Activated T-helper 1 cell treated with anti-CD3 and anti-CD28 coated beads, Interleukin-12 subunit alpha, Interleukin-12 subunit beta, Interleukin-2, Interleukin-4 antibody, amounts not matched to agents 30 ng/mL and 10 ng/mL and 1 ng/mL, durations not matched to agents 14 hours and 24 hours and 36 hours (primary cell): ENCODE measurements at places on chromosomes 5 and 9.

DNA sequence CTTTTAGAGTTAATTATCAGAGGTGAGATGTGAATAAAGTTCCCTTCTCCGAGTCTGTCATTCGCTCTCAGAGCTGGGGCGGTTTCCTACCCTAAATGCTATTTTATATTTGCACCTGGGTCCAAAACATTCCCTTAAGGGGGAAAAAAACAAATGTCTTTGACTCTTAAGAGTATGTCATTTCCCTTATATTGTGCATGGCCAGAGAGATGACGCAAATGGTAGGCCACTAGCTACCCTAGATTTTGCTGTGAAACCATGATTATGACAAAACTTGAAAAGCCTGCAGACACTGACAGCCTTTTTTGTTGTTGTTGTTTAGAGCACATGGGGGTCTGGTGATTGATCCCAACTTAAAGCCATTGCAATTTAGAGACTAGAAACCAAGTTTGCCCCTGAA, 12.8 kb downstream of the DAB2 start:
- no peak for DNase-seq

DNA sequence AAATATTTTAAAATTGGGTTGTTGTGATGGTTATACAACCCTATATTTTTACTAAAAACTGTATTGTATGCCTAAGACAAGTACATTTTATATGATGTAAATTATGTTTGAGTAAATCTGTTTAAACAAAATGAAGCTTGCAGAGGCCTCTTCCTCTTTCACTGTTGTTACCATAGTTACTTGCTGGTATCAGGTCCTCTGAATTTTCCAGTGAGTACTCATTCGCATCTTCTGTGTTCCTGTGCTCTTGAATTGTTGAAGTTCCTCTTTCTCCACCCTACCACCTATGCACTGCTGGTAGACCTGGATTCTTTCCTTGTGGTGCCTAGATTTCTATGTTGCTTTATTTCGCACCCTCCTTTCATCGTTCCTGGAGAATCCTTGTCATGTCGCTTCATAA, 938.5 kb upstream of the ACO1 start:
- DNase-seq, result no peak

GRCh38 chr5:95723632-95724369, 7.3 kb upstream of the RHOBTB3 start:
- no peak for DNase-seq

GRCh38 chr5:132772291-132773070, 4.6 kb downstream of the SEPTIN8 start:
- no peak for DNase-seq

GRCh38 chr5:168317096-168317520, 25.7 kb downstream of the WWC1 start:
- DNase-seq, result no peak

- peak; percentile 38 for DNase-seq
These were observed 60.7 kb downstream of the HRH2 start for GRCh38 chr5:175718401-175719108.

GRCh38 chr5:155017610-155018009, 4.1 kb downstream of the KIF4B start:
- DNase-seq, result no peak
